ENCODE measurements at places on chromosomes 5 and 9.

GRCh38 chr5:180213657-180214207 lies 4.7 kb upstream of the RASGEF1C start:
- no peak for DNase-seq

GRCh38 chr9:130268521-130269211 lies 3.1 kb downstream of the HMCN2 start:
- DNase-seq = no peak

- no peak for DNase-seq
These were observed 106.7 kb downstream of the FOCAD start for GRCh38 chr9:20790721-20791120.

DNA sequence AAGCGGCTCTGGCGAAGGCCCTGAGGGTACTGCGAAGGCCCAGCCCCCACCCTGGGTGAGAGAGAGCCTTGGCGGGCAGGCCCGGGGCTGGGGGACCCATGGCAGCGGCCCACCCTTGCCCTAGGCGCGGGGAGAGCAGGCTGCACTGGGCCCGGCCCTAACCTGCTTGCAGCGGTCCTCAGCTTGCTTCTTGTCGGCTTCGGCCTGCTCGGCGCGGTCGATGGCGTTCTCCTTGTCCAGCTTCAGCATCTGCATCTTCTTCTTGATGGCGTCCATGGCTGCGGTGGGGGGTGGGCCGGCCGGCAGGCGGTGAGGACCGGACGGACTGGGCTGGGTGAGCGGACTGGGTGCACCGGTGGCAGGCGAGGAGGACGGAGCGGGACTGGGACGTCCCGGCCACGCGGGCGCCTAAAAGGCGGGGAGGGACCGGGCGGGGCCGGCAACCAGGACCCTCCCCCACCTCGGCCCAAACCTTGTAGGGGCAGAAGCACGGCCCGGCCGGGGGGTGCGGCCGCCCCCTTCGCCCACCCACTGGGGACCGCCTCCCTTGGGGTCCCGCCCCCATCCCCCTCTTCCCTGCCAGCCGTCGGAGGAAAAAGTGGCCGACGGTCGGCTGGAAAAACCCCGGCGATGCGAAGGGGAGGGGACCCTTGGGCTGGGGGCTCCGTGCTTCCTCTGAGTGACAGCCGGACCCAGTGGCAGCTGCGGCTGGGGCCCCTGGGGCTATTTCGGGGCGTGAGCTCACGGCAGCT lies at the start of gene TPM2:
Gene TPM2 (minus strand): TSS at position 384 of the 752 bp plus-strand sequence. CDS start 108 bp downstream, at position 276.
- DNase-seq = no peak

DNA sequence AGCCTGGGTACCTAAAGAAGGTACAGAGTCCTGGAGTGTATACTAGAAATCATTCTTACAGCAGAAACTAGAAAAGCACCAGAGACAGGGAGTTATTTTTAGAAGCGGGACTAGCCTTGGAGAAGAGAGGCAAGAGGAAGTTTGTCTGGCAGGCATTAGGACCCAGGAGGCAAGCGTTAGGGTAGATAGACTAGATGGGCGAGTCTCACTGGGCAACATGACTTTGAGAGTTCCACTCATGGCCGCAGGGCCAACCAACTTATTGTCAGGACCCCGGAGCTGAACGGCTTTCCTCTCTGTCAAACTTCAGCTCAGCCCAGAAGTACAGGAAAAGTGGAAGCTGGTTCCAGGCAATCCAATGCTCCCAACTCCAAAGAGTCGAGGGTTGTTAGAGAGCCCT lies 34.1 kb upstream of the NPR3 start:
- DNase-seq = no peak

GRCh38 chr9:32067261-32067660 lies 317.2 kb upstream of the ACO1 start:
- DNase-seq = no peak

DNA sequence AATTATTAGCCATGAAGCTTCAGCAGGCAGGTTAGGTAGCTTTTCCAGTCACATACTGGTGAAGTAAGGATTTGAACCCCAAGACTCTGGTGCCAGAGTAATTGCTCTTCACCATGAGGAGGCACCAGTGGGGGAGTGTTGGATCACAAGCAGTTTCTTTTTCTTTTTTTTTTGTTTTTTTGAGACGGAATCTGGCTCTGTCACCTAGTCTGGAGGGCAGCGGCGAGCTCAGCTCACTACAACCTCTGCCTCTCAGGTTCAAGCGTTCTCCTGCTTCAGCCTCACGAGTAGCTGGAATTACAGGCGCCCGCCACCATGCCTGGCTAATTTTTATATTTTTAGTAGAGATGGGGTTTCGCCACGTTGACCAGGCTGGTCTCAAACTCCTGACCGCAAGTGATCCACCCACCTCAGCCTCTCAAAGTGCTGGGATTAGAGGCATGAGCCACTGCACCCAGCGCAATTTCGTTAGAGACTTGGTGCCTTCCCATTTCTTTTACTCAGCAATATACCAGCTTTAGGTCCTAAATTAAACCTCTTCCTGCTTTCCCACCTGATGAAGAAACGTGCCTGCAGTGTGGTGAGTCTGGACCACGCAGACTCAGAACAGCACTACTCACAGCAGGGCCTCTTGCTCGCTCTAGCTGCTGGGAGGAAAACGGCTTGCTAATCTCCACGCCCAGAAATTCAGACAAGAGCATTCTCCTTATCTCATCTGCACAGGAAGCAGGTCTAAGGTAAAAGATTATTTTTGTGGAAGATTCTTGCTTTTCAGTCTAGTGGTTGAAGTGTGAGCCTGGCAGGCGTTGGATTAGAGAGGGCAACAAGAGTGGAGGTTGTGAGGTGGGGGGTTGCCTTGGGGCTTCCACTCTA lies at the start of gene S100Z:
Gene S100Z (plus strand): TSS at position 596 of the 873 bp plus-strand sequence. CDS start 25,346 bp downstream, outside the sequence.
- no peak for DNase-seq

DNA sequence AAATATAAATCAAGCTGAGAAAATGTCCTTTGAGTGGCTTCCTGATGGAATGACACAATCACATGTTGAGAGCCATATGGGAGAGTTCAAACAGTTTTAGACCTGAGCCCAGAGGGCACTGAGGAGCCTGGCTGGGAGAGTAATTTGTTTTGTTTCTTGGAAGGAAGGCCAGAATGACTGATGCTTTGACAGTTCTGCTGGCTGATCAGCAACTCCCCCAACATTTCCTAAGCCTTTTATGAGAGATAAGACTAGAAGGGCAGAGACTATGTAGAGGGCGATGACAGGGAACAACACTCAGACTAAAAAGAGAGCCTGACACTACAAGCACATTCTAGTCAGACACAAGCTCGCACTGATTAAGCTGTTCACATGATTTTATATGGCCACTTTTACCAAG lies 169.2 kb downstream of the COX7C start:
- no peak for DNase-seq

DNA sequence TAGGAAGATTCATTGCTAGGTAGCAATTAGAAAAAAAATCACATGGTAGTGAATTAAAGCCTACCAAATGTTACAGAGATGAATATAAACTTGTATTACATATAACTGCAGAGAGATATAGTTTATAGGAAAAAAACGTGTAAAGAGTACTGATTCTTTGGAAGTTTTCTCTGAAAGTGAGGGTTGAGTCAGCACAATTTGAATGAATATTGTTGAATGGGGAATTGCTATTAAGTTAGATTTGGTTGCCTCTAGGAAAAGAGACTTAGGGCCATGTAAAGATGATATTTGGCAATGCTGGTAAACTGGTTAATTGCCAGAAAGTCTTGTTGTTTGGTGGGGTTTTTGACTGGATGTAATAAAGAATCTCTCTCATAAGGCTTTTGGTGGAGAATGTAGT lies 37.2 kb upstream of the TAL2 start:
- DNase-seq = no peak

GRCh38 chr5:43889233-43889632 lies 286.3 kb downstream of the NNT start:
- no peak for DNase-seq

DNA sequence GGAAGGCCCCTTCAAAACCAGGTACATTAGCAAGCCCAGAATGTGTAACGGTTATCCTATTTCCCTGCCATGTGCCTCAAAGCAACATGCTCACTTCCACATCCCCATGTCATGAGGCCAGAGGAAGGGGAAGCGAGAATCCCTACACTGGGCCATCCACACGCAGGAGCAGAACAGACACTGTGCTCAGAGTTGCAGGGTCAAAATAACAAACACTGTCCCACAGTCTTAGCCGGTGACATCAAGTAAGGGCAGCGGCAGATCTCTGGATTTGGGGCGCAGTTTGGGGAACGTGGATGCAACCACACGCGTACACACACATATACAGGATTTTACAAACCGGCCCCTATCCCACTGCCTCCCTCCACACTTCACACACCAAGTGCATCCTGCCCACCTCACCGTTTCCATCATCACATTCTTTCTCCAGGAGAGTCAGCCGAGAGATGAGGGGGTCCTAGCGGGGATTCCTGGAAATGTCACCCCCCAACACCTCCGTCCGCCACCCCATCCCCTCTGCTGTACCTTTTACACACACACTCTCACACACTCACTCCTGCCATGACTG lies 776 bp downstream of the APBA1 start:
- no peak for DNase-seq

DNA sequence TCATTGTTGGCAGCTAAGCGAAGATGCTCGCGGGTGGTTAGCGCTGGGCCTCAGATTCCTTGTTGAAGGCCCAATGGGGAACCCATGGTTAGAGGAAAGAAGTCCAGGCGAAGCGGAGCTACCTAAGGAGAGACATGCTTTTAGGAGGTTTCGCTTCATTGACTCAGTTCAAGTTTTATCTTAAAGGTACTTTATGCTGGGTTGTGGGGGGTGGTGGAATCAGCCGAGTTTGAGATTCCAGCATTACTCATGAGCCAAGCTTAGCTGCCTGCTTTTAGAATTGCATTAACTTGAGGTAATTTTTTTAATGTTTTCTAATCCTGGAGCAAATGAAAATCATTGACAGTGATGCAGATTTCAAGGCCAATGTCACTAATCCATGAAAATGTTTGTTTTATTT lies 16.1 kb downstream of the MEGF10 start:
- no peak for DNase-seq

GRCh38 chr5:171336521-171337209 lies 27.6 kb downstream of the TLX3 start:
- no peak for DNase-seq

GRCh38 chr9:114394523-114395333 lies 6.9 kb upstream of the AKNA start:
- DNase-seq = no peak

DNA sequence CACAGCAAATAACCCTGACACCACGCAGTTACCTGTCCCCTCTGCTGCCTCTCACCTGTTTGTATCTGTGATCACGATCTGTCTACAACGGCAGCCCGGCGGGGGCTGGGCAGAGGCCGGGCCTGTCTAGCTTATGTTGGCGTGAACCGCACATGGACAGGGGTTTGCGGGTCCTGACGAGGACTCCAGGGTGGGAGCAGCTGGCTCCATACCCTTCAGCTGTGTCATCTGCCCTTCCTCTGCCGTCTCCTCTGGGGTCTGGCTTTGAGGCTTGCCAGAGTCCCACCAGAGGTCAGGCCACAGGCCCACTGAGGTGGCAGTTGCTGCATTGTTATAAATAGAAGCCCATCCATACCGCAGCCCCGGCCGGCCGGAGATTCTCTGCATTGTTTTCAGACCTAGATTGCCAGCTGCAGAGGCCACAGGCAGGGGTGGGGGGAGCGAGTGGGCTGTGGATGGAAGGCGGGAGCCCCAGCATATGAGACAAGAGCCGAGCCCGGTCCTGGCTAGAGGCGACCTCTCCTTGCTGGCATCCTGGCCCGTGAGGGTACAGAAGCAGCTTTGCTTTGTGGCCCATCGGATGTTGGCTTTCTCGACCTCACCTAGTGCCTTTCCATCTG lies 37.8 kb downstream of the FAM78A start:
- DNase-seq = no peak

DNA sequence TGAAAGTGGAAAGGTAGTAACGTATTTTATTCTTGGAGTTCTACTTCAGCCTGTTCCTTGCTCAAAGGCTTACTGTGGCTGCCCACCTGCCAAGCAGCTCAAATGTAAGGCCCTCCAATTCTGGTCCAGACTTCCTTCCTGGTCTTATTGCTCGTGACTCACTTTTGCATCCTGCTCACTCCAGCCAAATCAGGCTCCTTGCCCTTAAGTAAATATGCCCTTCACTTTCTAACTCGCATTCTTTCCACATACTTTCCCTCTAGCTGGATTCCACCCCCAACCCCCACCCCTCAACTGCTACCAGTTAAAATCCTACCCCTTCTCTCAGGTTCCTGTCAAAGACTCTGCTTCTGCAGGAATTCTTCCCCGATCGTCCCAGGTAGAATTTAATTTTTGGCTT lies 96.6 kb downstream of the GALNT10 start:
- DNase-seq = no peak

DNA sequence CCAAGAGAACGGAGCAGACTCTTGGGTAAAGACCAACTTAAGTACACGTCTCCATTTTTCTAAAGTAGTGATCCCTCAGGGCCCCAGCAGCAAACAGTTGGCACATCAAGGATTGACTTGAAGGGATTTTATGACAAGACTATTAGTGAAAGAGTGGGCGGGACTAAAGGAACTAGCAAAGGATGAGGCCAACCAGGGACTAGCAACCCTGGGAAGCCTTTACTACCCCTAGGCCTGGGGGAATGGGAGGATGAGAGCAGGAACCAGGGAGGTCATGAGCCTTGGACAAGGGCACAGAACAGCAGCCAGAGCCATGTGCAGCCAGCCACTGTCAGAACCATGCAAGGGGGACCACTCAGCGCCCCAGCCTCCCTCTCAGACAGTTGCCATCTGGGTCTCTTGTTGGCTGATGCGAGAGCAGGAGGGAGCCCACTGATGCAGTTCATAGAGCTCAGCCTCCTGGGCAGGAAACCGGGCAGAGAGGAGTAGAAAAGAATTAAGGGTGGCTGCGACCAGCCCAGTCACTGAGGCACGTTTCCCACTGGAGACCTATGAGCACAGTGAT lies 28.1 kb downstream of the TGFBI start:
- DNase-seq = no peak

GRCh38 chr9:126546036-126546435 lies 67.7 kb upstream of the LMX1B start:
- DNase-seq = no peak

GRCh38 chr5:129082225-129083136 lies 12.1 kb upstream of the ISOC1 start:
- no peak for DNase-seq

DNA sequence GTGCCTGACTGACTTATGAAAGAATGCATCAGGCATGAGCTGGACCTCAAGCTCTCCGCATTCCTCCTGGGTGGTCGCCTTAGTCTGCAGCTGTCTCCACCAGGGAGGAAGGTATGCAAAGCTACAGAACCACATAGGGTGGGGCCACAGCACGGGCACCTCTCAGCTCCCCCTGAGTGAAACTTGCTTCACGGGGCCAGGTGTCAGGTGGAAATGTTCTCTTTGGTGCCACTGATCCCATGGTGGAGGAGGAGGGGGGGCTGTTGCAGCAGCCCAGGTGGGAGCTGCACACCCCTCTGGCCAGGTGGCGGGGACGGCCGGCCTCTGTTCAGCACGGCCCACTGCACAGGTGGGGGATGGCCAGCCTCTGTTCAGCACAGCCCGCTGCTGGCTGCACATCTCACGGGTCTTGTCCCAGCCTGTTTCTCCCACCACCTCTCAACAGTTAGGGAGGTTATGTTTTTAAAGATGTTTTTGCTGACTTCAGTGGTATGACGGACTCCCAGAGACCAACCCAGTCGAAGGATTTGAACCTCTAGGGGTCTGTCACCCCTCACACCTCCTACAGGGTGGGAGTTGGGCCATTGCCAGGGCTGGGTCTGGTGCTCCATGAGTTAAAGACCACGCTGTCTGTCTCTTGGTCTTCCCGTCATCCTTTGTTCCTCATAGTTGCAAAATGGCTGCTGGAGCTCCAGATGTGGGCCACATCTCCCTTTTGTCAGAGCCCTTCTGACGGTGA lies 34.3 kb downstream of the MRPL36 start:
- DNase-seq = no peak
